ENCODE measurements at places on chromosomes 11 and 22. TPM values are rescaled to one million over a fixed set of nuclear protein-coding genes. Genes with fewer than 3 reads are reported as not detected.
A peak's percentile ranks its signal among the peaks of the same experiment; 100 is the strongest.

DNA sequence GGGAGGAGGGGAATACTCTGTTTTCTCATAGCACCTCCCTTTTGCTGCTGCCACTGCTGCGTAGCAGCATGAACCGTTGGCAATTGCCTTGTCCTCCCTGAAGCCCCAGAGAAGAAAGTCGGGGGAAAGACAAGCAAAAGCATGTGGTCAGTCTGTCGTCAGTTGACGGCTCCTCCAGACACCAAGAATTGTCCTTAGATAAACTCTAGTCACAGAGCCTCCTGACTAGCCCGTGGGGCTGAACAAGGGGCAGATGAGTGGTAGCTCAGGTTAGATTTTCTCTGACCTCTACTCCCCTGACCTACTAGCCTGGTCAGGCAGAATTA lies 126.4 kb upstream of the HSD17B12 start:
- H3K4me1 ChIP-seq, result peaks cover 6% of the 10 kb centered on the region
- no peak overlapping the region for H3K27ac ChIP-seq
- H3K27me3 ChIP-seq, result peaks cover 72% of the 10 kb centered on the region

DNA sequence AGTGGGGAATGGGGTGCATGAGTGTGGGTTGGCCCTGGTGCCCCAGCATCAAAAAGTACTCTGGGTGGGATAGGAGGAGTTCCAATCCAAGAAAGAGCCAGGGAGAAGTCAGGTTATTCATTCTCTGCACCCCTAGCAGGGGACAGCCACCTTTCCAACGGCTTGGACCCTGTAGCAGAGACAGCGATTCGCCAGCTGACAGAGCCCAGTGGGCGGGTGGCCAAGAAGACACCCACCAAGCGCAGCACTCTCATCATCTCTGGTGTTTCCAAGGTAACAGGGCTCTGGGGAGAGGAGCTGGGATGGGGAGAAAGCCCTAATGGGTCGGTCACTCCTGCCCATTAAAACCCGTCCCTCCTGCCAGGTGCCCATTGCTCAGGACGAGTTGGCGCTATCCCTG lies 6.6 kb downstream of the C2CD2L start:
- H3K4me3 ChIP-seq, result no peak overlapping the region
- H3K36me3 ChIP-seq, result peaks cover 67% of the 10 kb centered on the region
- H3K27me3 ChIP-seq, result no peaks in the 10 kb centered on the region
- no peak overlapping the region for H3K27ac ChIP-seq
- H3K4me1 ChIP-seq, result peaks cover 41% of the 10 kb centered on the region
- no peak for DNase-seq

- H3K36me3 ChIP-seq, result peaks cover 80% of the 10 kb centered on the region
- no peaks in the 10 kb centered on the region for H3K27me3 ChIP-seq
- H3K27ac ChIP-seq, result peak within 1 kb of the TSS; percentile 100
- H3K4me3 ChIP-seq, result peak within 1 kb of the TSS; percentile 99
These were observed at the start of gene OSM for GRCh38 chr22:30266445-30267381. OSM (minus strand) TSS chr22:30266851; CDS start chr22:30266799, 52 bp downstream.

DNA sequence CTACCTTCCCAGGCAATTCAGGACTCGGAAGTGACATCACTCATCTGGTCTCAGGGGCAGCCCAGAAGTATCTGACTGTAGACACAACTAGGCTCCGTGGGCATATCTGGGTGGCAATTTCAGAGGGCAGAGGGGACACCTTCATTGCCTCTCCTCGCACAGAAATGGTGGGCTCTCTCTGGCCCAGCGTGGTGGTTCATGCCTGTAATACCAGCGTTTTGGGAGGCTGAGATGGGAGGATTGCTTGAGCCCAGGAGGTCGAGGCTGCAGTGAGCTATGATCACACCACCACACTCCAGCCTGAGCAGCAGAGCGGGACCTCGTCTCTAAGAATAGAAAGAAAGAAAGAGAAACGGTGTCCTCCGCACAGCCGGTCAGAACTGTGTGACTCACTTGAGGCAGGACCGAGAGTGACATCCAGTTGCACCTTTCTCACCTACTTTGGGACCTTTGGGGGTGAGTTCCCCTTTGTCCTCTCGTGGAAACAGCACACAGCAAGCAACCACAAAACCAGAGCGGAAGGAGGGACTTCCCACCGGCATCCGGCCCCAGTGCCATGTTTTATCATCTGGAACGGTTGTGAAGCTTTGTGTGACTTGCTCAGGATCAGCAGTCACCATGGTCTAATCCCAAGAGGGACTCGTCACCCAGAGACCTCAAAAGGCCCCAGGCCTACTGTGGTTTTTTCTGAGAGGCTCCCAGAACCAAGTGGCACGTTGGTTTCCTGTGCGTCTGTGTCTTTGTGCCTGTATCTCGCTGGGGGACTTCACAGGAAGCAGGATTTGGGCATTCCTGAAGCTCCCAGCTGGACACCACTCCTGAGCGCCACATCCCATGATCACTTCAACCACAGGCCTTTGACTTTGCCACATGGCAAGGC lies 38.4 kb upstream of the EMID1 start:
- H3K27ac ChIP-seq, result peak overlapping the region; percentile 64
- H3K4me3 ChIP-seq, result peak overlapping the region; percentile 25
- DNase-seq, result peak; percentile 71

GRCh38 chr11:126059238-126059781 lies 3.4 kb downstream of the CDON start:
- H3K27ac ChIP-seq, result no peak overlapping the region
- no peak for DNase-seq
- H3K4me3 ChIP-seq, result no peak overlapping the region
- peaks cover 44% of the 10 kb centered on the region for H3K27me3 ChIP-seq

DNA sequence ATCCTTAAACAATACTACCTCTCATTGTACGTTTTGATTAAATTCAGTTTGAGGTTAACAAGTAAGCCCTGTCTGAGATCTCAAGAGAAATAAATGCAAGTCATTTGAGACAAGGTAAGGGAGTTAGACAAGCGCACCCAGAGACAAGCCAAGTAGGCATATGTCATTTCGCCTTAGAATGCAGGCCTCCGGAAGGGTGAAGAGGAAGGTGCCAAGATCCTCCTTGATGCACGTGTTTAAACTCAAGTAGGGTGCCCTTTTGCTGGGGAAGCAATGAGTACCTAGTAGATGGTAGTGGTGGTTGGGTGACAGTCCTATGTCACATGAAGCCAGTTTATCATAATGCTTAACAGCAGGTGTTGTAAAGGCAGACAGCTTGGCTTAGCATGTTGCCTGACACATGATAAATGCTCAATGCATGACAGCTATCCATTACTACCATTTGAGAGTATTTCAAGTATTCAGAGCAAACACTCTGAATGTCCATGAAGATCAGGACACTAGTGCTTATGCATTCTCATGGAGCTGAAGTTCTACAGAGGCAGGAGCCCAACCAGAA lies 415.9 kb downstream of the TMEM135 start:
- no peaks in the 10 kb centered on the region for H3K4me1 ChIP-seq
- H3K4me3 ChIP-seq, result no peak overlapping the region
- H3K27ac ChIP-seq, result no peak overlapping the region
- DNase-seq, result no peak
- peaks cover 2% of the 10 kb centered on the region for H3K27me3 ChIP-seq
- no peaks in the 10 kb centered on the region for H3K36me3 ChIP-seq

GRCh38 chr22:45769569-45770210 lies 98.1 kb downstream of the ATXN10 start:
- no peaks in the 10 kb centered on the region for H3K4me1 ChIP-seq
- no peak for DNase-seq
- H3K4me3 ChIP-seq, result no peak overlapping the region
- H3K27ac ChIP-seq, result no peak overlapping the region

DNA sequence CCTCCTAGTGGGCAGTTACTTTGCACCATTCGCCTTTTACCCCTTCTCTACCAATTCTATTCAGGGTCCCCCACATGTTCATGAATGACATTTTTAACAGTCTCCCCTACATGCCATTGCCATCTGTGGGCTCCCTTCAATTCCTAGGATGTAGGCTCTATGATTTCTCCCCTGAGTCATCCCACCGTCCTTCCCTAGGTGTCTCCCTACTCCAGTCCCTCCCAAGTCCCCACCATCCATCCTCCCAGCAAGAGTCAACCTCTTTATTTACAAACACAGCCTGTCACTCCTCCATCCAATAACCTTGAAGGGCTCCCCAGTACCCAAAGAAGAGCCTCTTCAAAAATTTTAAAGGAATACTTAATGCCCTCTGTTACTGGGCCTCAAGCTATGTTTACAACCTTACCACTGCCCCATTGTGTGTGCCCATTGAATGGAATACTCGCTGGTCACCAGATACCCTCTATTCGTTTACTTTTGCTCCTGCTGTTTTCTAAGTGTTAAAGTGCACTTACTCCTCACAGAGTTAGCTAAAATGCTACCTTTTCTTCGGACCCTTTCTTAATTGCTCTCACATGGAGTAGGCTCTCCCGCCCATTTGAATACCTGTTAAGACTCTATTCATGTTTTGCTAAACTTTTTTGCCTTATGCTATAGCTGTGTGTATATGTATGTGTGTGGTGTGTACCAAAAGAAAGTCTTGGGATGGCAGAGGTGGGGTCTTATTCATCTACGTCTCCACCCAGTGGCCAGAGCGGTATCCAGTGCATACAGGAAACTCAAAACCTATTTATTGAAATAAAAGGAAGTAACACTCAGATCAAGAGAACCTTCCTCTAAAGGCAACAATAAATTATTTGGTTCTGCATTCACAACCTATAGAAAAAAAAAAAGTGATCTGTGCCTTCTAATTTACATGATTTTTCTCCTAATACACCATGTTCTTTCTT lies 235.8 kb upstream of the CCDC90B start:
- H3K4me1 ChIP-seq, result peaks cover 4% of the 10 kb centered on the region
- H3K27me3 ChIP-seq, result no peaks in the 10 kb centered on the region
- no peak overlapping the region for H3K4me3 ChIP-seq
- no peak overlapping the region for H3K27ac ChIP-seq
- no peak for DNase-seq

- DNase-seq, result no peak
- H3K27me3 ChIP-seq, result no peaks in the 10 kb centered on the region
- no peak overlapping the region for H3K27ac ChIP-seq
- H3K4me1 ChIP-seq, result no peaks in the 10 kb centered on the region
- H3K4me3 ChIP-seq, result no peak overlapping the region
- H3K36me3 ChIP-seq, result no peaks in the 10 kb centered on the region
These were observed 401.0 kb downstream of the LARGE1 start for GRCh38 chr22:33519071-33519973.

- H3K27me3 ChIP-seq, result no peaks in the 10 kb centered on the region
- no peak within 1 kb of the TSS for H3K27ac ChIP-seq
- H3K4me1 ChIP-seq, result peaks cover 18% of the 10 kb centered on the region
- H3K4me3 ChIP-seq, result no peak within 1 kb of the TSS
These were observed at the start of gene APOA1 for GRCh38 chr11:116837231-116838091. APOA1 (minus strand) TSS chr11:116837622; CDS start chr11:116837387, 235 bp downstream.

GRCh38 chr11:120642196-120642894 lies 130.8 kb downstream of the GRIK4 start:
- no peak overlapping the region for H3K27ac ChIP-seq
- H3K36me3 ChIP-seq, result no peaks in the 10 kb centered on the region
- DNase-seq, result no peak
- H3K4me1 ChIP-seq, result no peaks in the 10 kb centered on the region
- H3K4me3 ChIP-seq, result no peak overlapping the region

DNA sequence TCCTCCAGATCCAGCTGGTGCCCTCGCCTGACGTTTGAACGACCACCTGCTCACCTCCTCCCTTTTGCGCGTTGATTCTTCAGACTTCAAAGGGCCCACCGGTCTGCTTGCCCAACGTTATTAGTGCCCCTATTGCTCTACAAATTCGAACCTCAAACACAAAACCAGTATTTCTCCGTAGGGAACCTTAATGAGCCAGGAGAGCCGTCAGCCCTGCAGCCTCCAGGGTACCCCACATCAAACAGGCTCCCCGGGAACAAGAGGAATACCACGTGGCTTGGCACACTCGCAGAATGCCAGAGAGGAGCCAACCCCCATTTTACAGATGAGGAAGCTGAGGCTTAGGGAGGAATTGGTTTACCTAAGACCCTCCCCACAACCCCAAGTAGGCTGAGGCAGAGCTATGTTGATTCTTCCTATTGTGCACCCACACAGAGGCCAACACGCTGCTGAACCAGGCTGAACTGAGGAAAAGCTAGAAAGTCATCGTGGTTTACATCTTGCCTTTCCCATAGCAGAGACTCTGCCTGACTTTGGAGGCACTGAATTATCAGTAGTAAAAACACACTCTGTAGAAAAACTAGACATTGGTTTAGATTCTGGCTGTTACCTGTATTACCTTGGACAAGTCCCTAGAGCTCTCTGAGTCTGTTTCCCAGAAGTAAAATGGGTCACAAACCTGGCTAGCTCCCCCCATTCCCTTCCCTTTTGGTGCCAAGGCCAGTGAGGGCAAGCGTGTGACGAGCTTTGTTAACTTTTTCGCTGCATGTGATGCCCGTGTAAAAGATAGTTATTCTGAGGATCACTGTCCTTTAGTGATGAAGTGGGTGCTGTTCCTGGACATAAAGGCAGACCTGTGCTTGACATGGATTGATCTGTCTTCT lies 764 bp downstream of the TKFC start:
- peak overlapping the region; percentile 99 for H3K4me3 ChIP-seq
- no peak for DNase-seq
- peaks cover 73% of the 10 kb centered on the region for H3K4me1 ChIP-seq
- H3K27ac ChIP-seq, result peak overlapping the region; percentile 98

DNA sequence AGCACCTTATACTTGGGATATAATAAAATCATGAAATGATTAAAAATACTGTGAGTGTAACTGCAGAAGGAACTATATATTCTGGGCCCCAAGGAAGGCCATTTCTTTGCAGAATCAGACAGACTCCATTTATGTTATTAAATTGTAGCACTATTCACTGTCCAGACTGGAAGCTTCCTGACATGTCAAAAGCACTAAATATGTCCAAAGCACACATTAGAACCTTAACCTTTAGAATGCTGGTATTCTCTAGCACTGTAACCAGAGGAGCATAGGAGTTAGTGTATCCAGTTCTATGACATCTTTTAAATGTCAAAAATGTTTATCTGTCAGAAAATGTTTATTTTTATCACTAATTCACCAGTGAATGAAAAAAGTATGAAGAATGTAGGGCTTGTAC lies 246.9 kb downstream of the CADM1 start:
- H3K36me3 ChIP-seq, result no peaks in the 10 kb centered on the region
- no peaks in the 10 kb centered on the region for H3K27me3 ChIP-seq
- H3K4me1 ChIP-seq, result peaks cover 10% of the 10 kb centered on the region
- no peak overlapping the region for H3K4me3 ChIP-seq
- no peak overlapping the region for H3K27ac ChIP-seq
- no peak for DNase-seq

- no peaks in the 10 kb centered on the region for H3K4me1 ChIP-seq
- H3K27ac ChIP-seq, result no peak overlapping the region
- H3K4me3 ChIP-seq, result no peak overlapping the region
- no peak for DNase-seq
- no peaks in the 10 kb centered on the region for H3K36me3 ChIP-seq
These were observed 3.2 kb downstream of the HBB start for GRCh38 chr11:5223686-5224085.

GRCh38 chr11:64268893-64269539 lies 15.4 kb downstream of the BAD start:
- peaks cover 18% of the 10 kb centered on the region for H3K36me3 ChIP-seq
- peaks cover 30% of the 10 kb centered on the region for H3K4me1 ChIP-seq
- peak; percentile 60 for DNase-seq
- H3K27me3 ChIP-seq, result no peaks in the 10 kb centered on the region
- H3K27ac ChIP-seq, result peak overlapping the region; percentile 89
- peak overlapping the region; percentile 85 for H3K4me3 ChIP-seq

The GPR83 gene
- 0.08 TPM for total RNA-seq

The ROBO4 gene
- total RNA-seq, result not detected

The TRIM22 gene
- 221 TPM for total RNA-seq

The KDM4D gene
- 0.83 TPM for total RNA-seq

The CPT1B gene
- total RNA-seq, result 60.8 TPM

The APOA4 gene
- not detected for total RNA-seq

The HTR3A gene
- total RNA-seq, result not detected

The CPSF7 gene
- total RNA-seq, result 89.6 TPM

The LRRN4CL gene
- total RNA-seq, result 0.20 TPM

The MLC1 gene
- total RNA-seq, result 0.50 TPM

The SLC22A8 gene
- not detected for total RNA-seq

The CDHR5 gene
- total RNA-seq, result not detected
